NCI-H82 (cell line): ENCODE measurements at places on chromosomes 2 and 18.
A peak's percentile ranks its signal among the peaks of the same experiment; 100 is the strongest.

GRCh38 chr18:75208155-75208835 lies 644 bp downstream of the PTGR3 start:
- peak; percentile 65 for DNase-seq

DNA sequence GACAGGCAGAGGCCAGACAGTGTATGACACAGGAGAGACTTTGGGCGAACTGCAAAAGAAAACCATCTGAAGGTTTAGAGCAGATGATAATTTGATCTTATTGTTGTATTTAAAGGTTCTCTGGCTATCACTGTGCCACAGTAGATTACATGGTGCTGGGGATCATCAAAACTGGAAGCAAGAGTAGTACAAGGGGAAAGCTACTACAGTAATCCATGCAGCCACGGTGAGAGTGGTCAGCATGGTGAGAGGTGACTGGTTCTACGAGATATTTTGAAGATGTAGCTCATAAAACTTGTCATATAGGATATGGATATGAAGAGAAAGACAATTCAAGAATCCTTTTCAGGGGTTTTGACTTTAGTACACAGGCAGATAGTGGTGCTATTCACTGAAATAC lies 194.8 kb upstream of the GULP1 start:
- no peak for DNase-seq

- no peak for DNase-seq
Measured at GRCh38 chr2:148885988-148886387, 11.0 kb downstream of the KIF5C start.

DNA sequence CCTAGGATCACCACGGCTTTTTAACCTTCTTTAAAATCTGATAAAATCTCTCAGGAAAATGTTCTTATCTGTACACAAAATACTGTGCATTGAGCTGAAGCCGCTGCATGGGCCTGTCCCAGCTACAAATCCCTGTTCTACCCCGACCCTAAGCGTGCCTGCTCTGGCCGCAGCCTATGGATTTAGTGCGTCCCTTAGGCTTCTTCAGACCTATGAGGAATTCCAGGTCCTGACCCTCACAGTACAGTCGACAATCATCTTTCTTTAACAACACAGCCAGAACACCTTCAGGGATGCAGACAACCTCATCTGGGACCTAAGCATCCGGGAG lies 477 bp upstream of the WDCP start:
- no peak for DNase-seq

- no peak for DNase-seq
Measured at GRCh38 chr2:199982126-199982843, 26.9 kb downstream of the MAIP1 start.

GRCh38 chr2:180621941-180622918 lies 358.2 kb upstream of the UBE2E3 start:
- peak; percentile 5 for DNase-seq
